ENCODE measurements at places on chromosomes 3 and 15.

- DNase-seq = no peak
These were observed 394.2 kb upstream of the EPHA3 start for GRCh38 chr3:88713233-88713691.

GRCh38 chr15:82936966-82937711 lies 15.4 kb downstream of the HOMER2 start:
- DNase-seq = no peak

DNA sequence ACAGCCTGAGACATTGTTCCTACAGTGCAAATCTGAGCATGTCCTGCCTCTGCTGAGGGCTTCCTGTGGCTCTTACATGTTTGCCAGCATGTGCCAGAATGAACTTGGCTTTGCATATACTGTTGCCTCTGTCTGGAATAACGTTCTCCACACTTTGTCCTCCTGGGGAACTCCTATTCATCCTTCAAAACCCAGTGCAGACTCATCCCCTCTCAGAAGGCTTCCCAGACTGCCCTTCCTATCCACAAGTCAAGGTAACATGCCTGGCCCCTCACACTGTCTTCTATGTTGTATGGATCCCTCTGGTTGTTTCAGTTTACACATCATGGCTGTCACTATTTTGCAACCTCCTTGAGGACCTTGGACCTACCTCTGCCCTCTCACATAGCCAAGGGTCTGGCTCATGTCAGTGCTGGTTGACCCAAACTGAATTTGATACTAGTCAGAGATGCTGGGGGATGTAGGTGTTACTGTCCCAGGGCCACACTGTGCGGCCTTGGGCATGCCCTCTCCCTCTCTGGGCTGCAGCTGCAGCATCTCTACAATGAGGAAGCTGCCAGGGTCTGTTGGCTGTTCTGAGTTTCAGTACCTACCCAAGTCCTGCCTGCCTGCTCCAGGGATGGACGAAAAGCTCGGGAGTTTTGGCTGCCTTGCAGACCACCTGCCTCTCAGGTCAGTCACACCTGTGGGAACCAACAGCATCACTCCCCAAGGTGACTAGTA lies 29.0 kb upstream of the TSPAN3 start:
- DNase-seq = no peak

GRCh38 chr3:172735014-172735413 lies 15.5 kb upstream of the ECT2 start:
- DNase-seq = no peak

DNA sequence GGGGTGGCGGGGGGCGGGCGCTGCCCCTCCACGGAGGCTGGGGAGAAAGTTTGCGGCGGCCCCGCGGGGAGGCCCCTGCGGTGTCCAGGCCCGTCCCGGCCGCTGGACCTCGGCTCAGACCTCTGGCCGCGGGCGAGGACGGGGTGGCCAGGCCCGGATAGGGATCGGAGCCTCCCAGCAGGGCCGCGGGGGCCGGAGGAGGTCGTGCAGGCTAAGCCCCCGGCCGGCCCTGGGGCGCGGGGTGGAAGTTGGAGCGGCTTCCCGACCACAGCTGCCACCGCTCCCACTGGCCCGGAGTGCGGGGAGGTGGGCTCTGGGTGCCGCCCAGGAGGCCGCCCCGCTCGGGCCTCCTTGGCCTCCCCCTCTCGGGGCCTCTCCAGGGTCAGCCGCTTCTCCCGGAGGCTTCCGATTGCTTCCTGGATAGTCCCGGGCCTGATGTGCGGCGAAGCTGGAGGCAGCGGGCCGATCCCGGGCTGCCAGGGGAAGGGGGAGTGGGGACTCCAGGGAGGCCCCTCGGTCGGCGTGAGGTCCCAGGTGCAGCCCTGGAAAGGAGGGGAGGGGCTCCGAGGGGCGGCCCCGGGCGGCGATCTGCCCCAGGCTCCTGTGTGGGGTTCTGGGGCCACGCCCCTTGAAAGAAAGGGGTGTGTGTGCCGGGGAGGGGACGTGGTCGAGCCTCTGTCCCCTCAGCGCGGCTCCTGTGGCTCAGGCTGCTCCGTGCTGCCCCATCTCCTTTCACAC lies 907 bp downstream of the PLXNA1 start:
- DNase-seq = no peak

DNA sequence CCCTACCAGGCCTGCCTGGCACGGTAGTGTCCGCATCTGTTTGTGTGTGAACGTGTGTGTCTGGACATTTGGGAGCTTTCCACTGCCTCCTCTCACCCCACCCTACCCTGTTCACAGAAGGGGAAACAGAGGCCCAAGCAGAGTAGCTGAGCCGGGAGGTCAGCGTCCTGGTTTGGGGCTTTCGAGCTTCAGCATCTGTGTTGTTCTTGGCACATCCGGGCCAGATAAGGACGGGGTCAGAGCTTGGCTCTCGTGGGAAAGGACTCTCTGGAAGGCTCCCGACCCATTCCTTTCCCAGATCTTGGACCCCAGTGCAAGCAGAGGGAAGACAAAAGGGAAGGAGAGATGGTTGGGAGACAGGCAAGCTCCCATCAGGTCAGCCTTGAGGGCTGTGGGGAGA lies 6.3 kb upstream of the PTH1R start:
- no peak for DNase-seq

DNA sequence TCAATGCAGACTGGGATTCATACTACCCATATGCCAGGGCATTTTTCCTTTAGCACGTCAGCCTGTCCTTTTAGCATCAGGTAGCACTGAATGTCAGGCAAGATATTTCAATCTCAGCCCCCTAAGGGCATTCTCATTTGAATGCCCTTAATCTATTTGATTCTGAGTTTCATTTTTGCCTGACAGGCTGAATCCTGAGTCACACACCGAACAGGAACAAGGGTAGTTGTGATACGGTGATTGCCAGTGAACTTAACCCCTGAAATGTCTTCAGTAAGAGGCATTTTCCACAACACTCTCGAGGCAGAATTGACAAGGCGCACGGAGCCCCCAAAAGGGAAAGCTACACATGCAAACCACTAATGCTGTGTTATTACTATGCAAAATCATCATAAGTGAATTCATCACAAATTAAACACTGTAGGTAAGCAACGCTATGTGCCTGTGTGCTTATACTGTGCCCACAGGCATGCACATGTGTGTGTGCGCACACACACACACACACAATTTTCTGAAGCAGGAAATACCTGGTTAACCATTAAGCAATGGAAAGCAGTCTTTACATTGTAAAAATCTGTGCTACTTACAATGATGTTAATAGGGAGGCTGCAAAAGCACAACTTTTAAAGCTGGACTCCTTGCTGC lies 130.4 kb downstream of the ZNF385D start:
- no peak for DNase-seq

GRCh38 chr3:4408958-4409357 lies 58.1 kb downstream of the SUMF1 start:
- DNase-seq = no peak
